ENCODE measurements at places on chromosomes 13 and 19.

GRCh38 chr19:18919900-18920214 is 342 bp downstream of the DDX49 start:
- no peak for DNase-seq

DNA sequence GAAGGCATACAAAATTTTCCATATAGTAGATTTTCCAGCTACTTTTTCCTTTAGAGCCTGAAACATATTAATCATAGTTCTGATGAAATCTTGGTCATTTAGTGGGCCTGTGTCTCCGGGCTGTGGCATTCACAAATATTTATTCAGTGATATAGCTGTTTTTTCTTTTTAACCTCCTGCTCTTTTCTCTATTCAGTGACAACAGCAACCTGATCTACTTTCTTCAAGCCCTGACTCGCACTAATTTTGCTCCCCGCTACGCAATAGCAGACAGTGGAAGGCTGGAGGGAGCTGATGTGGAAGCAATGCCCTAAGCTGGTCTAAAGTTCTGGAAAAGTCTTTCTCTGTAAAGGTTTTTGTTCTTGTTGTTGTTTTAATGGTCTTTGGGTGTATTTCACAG is 289.7 kb downstream of the SLITRK6 start:
- DNase-seq, result no peak

GRCh38 chr19:6055013-6055795 is 55.1 kb downstream of the RFX2 start:
- DNase-seq, result no peak

DNA sequence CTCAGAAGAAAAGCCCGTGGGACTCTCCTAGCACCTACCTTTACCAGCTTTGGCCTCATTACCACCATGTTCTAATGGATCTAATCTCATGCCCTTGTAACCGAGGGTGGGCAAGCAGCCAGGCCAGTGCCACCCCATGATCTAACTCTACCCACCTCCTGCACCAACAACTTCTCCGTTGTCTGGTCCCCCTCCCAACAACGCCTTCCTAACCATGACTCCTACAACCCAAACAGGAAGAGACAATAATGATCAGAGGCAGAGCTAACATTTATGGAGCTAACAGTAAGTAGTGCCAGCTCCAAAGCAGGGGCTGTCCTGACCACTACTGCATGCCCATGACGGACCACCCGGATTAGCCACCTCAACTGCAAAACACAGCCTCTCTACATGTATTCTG is 3.5 kb downstream of the USP12 start:
- no peak for DNase-seq

DNA sequence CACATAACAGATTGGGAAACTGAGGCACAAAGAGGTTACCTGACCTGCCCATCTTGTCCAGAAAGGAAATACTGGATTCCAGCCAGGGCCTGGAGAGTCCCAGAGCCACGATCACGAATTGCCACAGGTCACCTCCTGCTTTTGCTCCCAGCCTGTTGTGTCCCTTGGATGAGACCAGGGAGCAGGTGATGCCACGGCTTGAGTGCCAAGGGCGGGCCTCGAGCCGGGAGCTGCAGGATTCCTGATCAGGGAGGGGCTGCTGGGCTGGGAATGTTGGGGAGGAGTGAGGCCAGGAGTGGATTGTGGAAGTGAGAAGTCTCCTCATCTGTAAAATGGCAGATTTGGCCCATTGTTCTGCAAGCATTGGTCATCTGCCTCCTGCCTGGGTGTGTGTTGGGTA is 29.4 kb downstream of the DNM2 start:
- no peak for DNase-seq

DNA sequence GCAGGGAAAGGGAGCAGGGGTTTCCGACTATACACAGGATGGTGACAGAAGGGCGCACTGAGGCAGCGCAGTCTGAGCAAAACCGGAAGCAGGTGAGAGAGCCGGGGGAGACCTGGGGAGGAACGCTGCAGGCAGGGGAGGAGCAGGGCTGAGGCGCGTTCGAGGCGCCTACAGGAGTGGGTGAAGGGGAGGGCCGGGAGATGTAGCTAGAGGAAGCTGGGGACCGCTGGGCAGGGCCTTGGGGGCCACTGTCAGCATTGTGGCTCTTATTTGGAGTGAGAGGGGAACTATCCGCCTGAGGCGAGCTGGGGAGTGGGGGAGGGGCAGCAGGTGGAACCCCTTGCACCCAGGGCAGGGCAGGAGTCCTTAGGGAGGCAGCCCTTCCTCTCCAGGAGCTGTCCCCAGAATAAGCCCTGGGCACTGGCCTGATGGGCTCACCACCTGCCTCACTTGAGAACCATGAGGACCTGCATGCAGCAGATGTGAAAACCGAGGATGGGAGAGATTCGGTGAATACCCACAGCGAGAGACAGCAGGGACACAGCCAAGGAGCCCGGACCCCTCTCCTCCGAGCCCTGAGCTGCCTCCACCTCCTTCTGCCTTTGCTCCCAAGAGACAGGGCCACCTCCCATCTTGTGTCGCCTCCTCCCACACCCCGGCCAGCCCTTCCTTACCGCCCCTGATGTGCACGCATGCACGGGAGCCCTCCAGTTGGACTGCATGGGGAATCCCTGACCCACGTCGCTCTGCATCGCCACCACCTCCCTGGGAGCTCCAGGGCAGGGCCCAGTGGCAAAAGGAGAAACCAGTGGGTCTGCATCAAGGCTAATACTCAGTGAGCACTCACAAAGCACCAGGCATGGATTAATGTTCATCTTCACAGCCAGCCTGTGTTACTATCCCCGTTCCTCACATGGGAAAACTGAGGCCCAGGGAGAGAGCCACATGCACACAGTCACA is 10.3 kb downstream of the AKT2 start:
- no peak for DNase-seq

GRCh38 chr13:112346173-112346898 is 29.8 kb upstream of the SPACA7 start:
- DNase-seq, result no peak

DNA sequence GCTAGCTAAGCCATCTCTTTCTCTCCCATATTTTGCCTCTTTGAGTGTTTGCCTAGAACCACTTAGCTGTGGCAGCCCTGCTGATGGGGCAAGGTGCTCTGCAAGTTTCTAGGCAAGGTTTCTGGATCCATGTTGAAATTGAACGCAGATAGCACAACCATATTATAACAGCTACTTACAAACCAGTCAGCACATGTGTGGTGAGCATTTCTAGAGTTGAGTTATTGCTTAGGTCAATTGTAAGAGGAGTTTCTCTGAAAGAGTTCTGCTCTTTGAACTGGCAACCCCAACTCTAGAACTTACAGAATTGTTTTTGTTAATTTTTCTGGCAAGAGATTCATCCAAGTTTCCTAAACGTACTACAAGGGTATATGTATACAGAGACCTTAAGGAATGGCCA is 103.3 kb downstream of the GGACT start:
- DNase-seq, result no peak

DNA sequence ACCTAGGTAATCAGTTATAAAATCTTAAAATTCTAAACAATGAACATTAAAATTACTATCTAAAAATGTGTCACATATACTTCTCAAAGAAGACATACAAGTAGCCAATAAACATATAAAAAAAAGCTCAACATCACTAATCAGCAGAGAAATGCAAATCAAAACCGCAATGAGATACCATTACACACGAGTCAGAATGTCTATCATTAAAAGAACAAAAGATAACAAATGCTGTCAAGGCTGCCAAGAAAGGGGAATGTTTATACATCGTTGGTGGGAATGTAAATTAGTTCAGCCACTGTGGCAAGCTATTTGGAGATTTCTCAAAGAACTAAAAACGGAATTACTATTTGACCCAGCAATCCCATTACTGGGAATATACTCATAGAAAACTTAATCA is 310.3 kb upstream of the EDNRB start:
- DNase-seq, result no peak

DNA sequence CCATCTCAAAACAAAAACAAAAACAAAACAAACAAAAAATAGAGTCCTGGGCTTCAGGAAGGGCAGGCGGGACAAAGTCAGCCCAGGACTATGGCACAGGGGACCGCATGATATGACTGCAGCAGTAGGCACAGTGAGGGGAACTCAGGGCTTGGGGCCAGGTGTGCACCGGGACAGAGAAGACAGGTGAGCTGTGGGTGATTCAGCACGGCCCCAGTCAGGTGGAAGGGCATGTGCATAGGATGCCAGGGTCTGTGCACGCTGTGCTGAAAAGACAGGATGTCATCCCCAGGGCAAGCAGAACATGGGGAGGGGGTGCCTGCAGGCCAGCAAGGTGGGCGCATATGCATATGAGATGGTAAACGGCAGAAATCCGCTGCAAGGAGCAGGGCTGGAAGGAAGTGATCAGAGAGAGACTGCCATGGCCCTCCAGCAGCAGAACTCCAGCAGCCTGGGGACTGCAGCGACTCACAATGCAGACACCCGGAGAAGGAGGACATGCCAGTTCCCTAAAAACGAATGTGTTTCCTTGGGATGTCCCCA is 15.0 kb downstream of the EPS15L1 start:
- DNase-seq, result no peak

- DNase-seq, result no peak
Measured at GRCh38 chr13:87153371-87153770, 517.8 kb upstream of the SLITRK5 start.

GRCh38 chr19:11410682-11411081 is 8.4 kb downstream of the RGL3 start:
- DNase-seq, result no peak

DNA sequence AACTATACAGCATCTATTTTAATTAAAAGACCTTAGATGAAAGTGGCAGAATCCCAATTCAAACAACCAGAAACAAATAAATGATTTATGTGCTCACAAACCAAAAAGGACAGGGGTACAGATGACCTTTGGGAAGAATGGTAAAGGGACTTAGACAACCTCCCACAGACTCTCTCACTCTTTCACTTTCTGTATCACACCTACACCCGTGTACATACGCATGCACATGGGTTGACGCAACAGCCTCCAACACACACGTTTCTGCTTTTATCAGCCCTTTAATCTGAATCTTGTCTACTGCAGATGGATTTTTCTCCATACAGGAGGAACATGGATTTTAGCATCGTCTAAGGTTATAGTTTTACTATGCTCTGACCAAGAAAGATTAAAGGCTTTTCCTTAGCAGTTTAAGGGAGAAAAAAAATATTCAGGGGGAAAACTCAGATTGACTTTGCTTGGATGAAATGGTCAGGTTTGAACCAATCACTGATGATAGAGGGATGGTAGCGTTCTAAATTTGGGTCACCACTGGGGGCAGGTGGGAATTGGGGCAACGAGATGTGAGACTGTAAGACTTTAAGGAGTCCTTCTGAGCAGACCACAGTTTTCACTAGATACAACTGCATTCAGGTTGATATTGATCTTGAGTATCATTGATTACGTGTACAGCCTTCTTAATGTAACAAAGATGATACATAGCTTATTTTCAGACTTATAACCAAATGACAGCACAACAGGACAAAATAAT is 166.1 kb downstream of the ITGBL1 start:
- no peak for DNase-seq

GRCh38 chr19:1251330-1252220 is 3.2 kb downstream of the MIDN start:
- DNase-seq, result no peak

DNA sequence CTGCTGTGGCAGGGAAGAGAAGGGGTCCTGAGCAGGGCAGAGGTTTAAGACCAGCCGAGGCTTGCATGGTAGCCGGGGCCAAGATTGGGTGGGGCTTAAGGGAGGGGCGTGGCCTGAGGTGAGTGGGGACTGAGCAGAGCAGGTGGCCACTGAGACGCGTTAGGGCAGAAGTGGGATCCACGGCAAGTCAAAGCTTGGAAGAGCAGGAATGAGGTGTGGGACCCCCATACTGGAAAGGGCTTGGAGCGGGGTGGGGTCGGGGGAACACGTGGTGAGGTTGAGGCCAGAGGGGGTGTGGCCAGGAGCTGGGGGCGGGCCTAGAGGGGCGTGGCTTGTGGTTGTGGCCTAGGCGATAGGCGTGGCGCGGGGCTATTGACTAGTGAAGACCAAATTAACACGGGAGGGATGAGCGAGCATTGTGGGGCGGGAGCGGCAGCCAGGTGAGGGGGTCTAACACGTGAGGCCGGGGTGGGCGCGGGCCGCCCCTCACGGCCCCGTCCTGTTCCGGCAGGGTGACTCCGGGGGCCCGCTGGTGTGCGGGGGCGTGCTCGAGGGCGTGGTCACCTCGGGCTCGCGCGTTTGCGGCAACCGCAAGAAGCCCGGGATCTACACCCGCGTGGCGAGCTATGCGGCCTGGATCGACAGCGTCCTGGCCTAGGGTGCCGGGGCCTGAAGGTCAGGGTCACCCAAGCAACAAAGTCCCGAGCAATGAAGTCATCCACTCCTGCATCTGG is 3.3 kb downstream of the CFD start:
- DNase-seq, result peak; percentile 78

DNA sequence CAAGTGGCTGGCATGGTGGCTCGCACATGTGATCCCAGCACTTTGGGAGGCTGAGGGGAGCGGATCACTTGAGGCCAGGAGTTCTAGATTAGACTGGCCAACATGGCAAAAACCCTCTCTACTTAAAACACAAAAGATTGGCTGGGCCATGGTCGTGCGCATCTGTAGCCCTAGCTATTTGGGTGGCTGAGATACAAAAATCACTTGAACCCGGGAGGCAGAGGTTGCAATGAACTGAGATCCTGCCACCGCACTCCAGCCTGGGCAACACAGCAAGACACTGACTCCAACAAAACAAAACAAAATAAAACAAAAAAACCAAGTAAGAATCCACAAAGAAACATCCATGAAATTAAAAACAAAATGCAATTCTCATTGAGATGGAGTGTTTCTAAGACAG is 630.6 kb downstream of the UQCRFS1 start:
- no peak for DNase-seq

- DNase-seq, result no peak
Measured at GRCh38 chr13:95296326-95296925, 4.8 kb downstream of the ABCC4 start.

GRCh38 chr13:22846551-22846950 is 334.2 kb upstream of the SGCG start:
- no peak for DNase-seq

DNA sequence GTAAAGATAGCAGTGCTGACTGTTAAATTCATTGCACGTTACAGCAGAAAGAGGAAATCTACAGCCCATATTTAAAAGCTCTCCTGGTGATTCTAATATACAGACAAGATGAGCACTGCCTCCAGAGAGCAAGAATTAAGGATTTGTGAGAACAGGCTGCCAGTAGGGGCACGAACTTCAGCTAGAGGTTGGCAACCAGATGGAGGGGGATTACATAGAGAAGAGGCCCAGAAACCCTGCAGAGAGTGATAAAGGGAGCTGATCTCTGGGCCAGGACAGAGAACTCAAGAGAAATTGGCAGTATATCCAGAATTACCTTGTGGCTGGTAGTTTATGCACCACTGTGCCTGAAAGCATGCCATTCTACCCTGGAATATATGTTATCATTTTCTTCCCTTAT is 144.8 kb downstream of the UFM1 start:
- DNase-seq, result no peak

GRCh38 chr13:61362522-61362921 is 53.1 kb downstream of the PCDH20 start:
- DNase-seq, result no peak
